SW 1271 (cell line): ENCODE measurements at places on chromosomes 4 and X.

DNA sequence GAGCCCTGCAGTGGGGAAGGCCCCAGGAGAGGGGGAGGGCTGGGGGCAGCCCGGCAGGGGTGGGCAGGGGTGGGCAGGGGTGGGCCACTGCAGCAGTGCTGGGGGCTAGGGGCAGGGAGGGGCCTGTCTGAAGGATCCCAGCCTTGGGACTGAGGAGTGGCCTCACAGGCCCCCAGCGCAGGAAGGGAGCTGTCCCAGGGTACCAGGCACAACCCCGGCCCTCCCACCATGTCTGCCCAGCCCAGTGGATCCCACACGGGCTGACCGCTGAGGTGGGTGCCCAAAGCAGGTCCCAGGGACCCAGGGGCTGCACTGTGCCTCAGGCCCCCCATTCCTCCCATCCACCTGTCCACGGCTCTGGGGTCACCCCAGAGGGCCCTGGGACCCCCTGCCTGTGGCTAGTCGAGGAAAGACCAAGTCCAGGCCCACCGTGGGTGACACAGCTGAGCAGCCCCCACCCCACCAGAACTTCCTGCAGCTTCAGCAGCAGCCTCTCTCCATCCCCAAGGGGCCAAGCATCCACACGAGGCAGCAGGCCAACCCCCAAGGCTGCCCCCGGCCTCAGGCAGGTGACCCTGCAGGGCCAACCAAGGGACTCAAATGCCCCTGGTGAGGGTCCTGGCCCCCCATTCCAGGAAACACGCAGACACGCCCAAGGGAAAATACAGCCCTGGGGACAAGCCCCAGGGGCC, 46.4 kb downstream of the FAM53A start:
- DNase-seq, result no peak

- DNase-seq, result no peak
Observed at GRCh38 chr4:184097241-184097605, 120.5 kb downstream of the ENPP6 start.

- DNase-seq, result no peak
Observed at GRCh38 chr4:78057600-78058550, 752 bp downstream of the FRAS1 start.

- no peak for DNase-seq
Observed at GRCh38 chrX:97039363-97040029, 155.8 kb downstream of the RPA4 start.

DNA sequence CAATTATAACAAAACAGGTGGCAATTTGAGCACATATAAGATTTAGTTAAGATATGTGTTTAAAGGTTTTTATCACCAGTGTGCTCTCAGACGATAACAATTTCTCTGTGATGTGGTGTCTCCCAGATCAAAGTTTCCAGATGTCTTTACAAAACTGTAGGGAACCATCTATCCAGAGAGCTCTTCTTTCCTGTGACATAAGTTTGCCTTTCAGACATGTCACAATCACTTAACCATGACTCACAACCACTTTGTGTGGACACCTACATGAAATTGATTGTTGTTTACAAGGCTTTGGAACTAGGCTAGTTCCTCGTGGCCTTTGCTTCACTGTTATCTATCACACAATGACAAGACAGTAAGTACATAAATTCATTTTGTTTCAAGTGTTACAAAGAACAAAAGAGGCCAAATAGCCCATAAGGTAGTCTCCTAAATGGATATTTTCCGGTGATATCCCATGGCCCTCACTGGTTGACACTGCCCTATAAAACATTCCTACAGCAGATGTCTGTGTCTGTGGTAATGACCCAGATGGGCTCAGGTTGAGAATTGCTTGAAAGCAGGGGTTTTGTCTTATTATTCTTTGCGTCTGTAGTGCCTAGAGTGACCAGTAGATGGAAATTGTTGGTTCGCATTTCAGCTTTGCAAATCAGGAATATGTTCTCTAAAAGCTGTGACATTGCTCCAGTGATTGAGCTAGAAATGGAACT, 297.8 kb upstream of the FAM241A start:
- no peak for DNase-seq

- no peak for DNase-seq
Observed at GRCh38 chr4:130825284-130825683, 1729.3 kb downstream of the C4orf33 start.

DNA sequence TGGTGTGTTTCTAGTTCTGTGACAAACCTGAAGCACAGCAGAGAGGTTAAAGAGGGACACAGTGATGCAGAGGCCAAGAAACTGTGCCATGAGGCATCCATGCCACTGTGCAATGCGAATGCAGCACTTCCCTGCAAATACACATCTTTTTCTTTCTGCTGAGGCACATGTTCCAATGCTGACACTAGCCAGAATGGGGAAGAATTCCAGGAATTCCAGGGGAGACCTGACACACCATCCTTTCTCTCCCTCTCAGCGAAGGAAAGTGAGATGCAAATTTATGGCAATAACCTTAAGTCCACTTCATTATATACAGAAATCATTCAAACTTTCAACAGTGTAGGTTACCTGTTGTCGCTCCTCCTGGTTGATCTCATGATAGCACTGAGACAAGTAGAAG, 204.8 kb downstream of the LDB2 start:
- no peak for DNase-seq

DNA sequence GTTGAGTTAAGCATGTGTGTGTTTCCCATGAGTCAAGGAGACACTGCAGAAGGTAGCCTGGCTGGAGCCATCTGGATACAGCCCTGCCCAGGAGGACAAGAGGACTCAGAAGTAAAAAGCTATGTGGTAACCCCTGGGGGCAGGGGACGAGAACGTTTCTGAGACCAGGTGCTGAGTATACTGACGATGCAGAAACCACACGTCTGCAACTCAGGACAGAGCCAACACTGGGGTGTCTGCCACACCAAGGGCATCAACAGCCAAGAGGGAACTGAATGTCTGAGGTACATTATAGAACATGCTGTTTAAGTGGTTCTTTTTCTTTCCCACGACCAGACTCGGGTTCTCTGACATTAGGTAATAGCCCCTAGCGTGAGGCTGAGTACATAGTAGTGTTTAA, 94.1 kb upstream of the GPR34 start:
- no peak for DNase-seq

GRCh38 chrX:110359273-110359672, 625 bp downstream of the RTL9 start:
- DNase-seq, result no peak

GRCh38 chr4:184695178-184695896, 38.6 kb downstream of the CENPU start:
- no peak for DNase-seq

- no peak for DNase-seq
Observed at GRCh38 chrX:147920161-147920666, 8.5 kb downstream of the FMR1 start.

DNA sequence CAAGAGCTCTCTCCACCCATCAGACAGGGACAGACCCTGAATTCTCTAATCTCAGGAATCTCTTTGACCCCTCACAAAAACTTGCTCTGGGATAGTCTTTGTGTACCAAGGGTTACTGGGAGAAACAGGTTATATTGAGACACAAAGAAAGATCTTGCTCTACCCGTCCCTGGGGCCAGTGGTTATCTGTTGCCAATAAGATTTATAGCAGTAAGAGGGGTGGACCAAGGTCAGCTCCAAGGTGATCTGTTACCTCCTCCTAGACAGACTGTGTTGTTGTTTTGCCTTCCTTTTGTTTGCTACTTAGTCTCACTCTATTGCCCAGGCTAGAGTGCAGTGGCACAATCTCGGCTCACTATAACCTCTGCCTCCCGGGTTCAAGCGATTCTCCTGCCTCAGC, 16.3 kb upstream of the ATP6AP2 start:
- DNase-seq, result no peak

DNA sequence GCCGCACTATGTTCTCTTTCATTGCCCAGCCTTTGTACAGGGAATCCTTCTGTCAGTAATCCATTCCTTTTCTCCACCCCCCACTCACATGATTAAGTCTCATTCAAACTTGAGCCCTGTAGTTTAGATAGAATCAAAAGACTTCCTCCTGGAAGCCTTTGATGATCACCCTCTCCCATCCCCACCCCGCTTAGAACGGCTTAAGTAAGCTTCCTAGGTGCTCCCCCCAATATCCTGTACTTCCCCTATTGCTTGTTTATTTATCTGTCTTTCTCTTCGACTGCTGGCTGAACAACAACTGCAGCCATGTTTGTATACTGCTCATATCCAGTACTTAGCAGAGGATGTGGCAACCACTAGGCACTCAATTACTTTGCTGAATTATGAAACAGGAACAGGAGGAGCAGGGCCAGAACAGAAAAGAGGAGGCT, 38.5 kb upstream of the GPC3 start:
- DNase-seq, result no peak
